Umbilical cord (tissue), 2 donors: ENCODE measurements at places on chromosomes 2 and 18.

DNA sequence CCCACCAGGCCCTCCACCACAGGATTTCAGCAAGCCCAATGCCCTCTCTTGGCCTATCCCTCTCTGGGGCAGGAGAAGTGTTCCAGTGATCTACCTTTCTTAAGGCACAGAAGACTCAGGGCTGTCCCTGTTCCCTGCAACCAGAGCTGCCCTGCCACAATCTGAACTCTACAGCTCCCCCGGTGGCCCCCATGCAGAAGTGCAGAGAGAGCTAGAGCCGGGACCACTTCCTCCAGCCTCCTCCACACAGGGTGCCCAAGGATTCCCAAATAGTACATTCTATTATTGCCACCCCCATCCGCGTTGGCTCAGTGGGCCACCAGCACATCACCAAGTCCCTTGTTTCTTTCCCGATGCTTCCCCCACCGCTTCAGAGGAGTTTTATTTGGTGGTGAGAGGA is 114.8 kb upstream of the PTPRM start:
- no peak for DNase-seq

DNA sequence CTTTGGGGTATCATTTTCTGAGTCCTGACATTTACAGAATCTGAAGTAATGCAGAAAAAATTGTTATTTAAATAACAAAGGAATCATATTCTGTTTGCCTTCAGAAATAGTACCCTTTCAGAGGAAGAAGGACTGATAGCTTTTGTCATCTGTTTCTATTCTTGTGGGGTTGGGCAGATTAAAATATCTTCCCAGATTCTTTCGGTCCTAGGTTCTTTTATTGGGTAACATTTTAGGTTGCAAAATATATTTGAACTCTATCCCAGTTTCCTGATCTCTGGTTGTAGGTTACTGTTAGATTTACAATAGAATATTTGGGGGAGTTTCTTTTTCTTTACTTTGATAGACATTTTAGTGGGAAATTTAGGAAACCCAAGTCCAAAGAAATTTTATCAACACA is 550.5 kb downstream of the SPAG16 start:
- no peak for DNase-seq

DNA sequence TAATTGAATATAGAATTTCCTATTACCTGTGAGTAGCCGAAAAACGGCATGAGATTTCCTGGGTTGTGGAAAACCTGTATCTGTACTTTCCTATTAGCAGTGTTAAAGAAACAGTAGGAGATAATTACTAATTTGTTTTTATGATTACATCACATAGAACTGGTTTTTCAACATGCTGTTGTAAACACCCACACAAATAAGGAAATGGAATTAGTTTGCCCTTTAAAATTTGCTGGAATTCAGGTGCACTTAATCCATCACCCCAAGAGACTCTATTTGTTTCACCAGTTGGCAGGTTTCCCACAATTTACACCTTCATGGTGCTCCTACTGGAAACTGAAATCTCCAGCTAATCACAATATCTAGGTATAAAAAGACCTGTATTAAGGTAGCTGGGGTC is 274.1 kb upstream of the SLC8A1 start:
- DNase-seq: no peak

- DNase-seq: no peak
Measured at GRCh38 chr2:160612266-160612856, 118.8 kb upstream of the RBMS1 start.

- DNase-seq: no peak
Measured at GRCh38 chr2:220646424-220646823, 925.7 kb downstream of the EPHA4 start.
